Activated CD4-positive, alpha-beta T cell treated with anti-CD3 and anti-CD28 coated beads for 36 hours (primary cell): ENCODE measurements at places on chromosomes 2 and 18. TPM values are rescaled to one million over a fixed set of nuclear protein-coding genes. Genes with fewer than 3 reads are reported as not detected.

- H3K4me3 ChIP-seq, result no peak overlapping the region
- peaks cover 4% of the 10 kb centered on the region for H3K36me3 ChIP-seq
- no peaks in the 10 kb centered on the region for H3K27me3 ChIP-seq
- no peaks in the 10 kb centered on the region for H3K4me1 ChIP-seq
These were observed 49.4 kb downstream of the IMPA2 start for GRCh38 chr18:12030670-12031069.

DNA sequence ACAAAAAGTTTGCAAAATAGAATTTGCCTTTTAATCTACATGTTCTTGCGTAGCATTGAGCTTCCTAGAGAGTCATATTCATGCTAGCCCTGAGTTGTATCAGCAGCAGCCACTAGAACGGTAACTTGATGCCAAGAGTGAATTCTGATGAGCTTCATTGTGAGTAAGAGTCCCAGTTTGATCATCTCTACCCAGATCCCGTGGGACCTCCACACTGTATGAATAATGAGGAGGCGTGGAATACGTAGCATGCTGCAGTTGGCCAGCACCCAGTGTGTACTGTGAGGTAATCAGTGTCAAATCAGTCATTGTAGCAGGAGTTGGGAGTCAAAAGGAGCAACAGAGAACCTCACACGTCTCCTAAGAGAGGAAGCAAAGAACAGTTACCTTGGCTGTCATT, 197.9 kb downstream of the NEDD4L start:
- H3K4me1 ChIP-seq, result no peaks in the 10 kb centered on the region
- DNase-seq, result no peak
- H3K4me3 ChIP-seq, result no peak overlapping the region
- no peaks in the 10 kb centered on the region for H3K27me3 ChIP-seq
- no peaks in the 10 kb centered on the region for H3K36me3 ChIP-seq

DNA sequence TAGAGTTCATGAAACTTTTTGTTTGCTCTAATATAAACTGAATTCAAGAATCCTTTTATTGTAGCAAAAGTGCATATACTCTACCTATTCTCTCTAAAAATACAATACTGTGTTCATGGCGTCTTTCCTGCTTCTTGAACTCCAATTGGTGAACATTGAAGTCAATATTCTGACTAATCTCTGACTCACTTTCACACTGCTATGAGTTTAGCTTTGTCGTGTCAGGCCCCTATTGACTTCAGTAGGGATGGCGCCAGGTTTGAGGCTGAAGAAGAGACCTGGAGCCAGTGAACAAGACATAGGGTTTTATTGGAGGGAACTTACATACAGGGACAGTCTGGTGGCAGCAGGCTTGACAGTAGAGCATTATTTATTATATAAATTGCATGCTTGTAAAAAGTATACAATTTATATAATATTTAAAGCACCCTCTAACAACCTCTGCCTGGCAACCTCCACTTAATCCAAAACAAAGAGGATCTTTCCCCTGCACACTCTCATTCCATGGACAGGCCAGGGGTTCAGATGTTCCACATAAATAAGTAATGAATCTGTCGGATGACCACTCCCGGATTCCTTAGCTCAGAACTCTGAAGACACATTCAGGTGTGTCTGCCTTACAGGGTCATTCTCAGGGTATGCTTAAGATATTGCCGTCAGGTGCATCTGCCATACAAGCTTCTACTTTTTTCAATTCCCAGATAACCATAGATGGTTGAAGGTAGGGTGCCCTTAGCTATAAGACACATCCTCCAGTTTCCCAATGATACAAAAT, 141.0 kb downstream of the CERS6 start:
- H3K36me3 ChIP-seq, result peaks cover 9% of the 10 kb centered on the region
- H3K27ac ChIP-seq, result no peak overlapping the region
- H3K27me3 ChIP-seq, result no peaks in the 10 kb centered on the region
- H3K4me3 ChIP-seq, result no peak overlapping the region

DNA sequence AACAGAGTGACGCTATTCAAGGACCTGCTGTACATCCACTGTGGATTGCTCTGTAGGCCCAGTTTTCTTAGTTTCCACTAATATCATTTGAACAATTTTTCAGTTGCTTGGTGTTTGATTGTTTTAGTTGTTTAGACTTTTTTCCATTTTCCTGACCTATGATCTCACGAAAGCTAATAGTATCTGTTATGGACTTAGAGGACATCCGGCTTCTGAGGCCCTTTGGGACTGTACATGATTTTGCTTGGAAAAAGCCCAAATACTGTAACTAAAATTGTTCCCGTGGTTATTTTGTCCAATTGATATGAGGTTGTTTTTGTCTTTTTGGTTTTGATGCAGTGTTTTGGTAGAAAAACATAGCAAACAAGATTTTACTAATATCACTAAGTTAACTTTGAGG, 174.6 kb downstream of the PLCL1 start:
- no peaks in the 10 kb centered on the region for H3K27me3 ChIP-seq
- H3K27ac ChIP-seq, result no peak overlapping the region
- no peak overlapping the region for H3K4me3 ChIP-seq
- peaks cover 8% of the 10 kb centered on the region for H3K36me3 ChIP-seq

Gene TMEM17
- total RNA-seq, result 0.25 TPM
